ENCODE measurements at places on chromosomes 2 and 18.

- no peak for DNase-seq
Observed at GRCh38 chr2:100658017-100658416, 95.2 kb downstream of the PDCL3 start.

GRCh38 chr2:20170704-20171250 is 54.2 kb downstream of the SDC1 start:
- no peak for DNase-seq

DNA sequence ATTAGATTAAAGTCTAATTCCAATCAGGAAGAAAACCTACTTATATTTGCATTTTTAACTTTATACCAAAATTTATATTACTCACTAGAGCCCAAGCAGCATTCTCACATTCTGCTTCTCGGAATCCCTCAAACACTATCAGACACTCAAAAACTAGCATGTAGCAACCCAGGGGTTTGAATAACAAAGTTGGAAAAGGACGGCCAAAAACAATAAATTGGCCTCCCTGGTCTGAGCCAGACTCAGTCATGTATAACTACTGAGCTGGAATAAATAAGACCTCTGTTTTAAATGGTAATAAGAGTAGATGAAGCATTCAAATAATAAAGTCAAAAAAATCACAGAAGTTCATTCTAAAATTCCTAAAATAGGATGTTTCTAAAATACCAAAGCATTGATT is 290.9 kb downstream of the IRS1 start:
- no peak for DNase-seq

GRCh38 chr2:204315236-204315662 is 230.0 kb upstream of the PARD3B start:
- no peak for DNase-seq

DNA sequence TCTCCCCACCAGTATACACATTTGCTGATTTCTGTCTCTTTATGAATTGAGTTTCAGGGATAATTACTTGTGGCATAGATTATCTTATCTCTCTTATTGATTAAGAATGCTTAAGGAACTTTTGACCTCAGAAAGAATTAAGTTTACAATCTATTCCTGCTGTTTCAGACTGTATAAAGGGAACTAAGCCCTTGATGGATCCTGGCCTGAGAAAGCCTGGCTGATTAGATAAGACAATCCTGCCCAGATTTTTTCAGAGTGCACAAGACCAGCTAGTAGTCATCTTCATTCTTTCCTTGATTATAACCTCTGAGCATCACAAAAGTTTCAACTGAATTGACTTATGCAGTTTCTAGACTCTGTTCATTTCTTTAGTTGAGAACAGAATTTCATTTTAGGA is 22.7 kb upstream of the TFPI start:
- DNase-seq = no peak

DNA sequence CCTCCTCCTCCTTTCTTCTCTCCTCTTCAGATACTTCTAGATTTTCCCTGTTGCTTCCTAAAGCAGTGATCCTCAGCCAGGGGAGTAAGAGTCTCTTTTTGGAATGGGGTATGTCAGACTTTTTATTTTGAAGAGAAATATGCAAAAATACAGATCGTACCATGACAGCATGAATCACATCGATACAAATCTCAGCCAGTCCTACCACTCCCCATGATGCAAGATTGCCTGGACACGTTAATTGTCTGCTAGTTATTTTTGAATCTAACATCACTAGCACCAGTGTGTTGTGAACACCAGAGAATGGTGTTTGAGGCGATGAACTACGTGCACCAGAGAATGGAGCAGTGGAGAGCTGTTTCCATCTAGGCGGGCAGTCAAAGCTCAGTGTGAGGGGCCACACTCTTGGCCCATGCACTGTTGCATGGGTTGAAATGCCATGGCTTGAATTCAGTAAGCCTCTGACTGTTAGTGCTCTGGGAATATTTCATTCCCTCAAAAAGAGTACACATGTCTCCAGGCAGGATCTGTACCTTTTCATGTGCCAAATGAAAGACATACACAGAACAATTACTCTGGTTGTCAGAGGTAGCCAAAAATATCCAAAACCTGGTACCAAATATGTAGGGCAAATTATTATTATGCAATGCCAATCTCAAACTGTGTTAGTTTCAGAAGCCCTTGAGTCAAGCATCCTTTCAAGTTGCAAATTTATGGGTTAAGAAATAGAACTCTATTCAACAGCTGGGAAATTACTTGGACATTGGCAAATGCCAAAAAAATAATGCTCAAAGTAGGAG is 46.3 kb upstream of the RALBP1 start:
- no peak for DNase-seq

DNA sequence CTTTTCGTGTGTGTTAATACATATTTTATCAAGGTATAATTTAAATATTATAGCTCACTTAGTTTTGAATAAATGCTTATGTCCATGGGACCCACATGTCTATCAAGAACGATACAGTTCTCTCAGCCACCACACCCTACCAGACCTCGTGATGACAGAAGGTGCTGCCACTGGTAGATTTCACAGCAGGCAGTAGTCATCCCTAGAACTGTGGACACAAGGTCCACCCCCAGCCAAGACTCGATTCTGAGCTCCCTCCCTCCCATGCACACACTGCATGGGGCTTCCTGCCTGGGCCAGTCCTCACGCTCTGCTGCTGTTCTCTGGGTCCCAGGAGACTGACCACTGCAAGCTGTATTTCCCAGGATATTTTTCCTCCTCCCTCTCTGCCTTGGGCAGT is 26.5 kb upstream of the CREB1 start:
- DNase-seq = no peak

GRCh38 chr2:199488772-199489400 is 31.1 kb upstream of the SATB2 start:
- DNase-seq = no peak

GRCh38 chr2:237279012-237279768 is 134.8 kb downstream of the COL6A3 start:
- DNase-seq = no peak

GRCh38 chr2:143545949-143546255 is 416.7 kb downstream of the ARHGAP15 start:
- no peak for DNase-seq

DNA sequence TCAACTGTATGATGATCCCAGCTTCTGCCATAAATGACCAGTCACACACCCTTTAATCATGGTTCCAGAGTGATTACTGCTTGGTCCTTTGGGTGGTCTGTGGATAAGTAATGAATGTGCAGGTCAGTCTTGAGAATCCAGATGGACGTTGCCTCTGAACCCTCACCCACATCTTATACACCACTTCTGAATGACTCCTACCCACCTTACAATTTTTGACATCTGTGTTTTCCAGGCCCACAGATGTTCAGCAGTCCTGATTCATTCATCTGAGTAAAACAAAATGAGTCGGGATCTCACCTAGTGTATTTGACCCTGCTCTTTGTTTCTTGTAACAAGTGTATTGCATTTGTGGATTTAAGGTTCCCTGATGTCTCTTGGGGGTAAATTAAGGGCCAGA is 194.1 kb upstream of the CCDC68 start:
- no peak for DNase-seq

Measured in GOT3 (cell line).